Stimulated activated CD8-positive, alpha-beta memory T cell treated with anti-CD3 and anti-CD28 coated beads, Interleukin-15, amount 100 ng/mL, for 24 hours (primary cell): ENCODE measurements at places on chromosomes 12 and 14.

GRCh38 chr14:31090883-31091764 is 64.9 kb upstream of the STRN3 start:
- no peak for DNase-seq

GRCh38 chr12:127600211-127600610 is 666.8 kb upstream of the TMEM132C start:
- DNase-seq, result no peak

GRCh38 chr12:103241184-103241583 is 254.6 kb downstream of the C12orf42 start:
- DNase-seq, result no peak

DNA sequence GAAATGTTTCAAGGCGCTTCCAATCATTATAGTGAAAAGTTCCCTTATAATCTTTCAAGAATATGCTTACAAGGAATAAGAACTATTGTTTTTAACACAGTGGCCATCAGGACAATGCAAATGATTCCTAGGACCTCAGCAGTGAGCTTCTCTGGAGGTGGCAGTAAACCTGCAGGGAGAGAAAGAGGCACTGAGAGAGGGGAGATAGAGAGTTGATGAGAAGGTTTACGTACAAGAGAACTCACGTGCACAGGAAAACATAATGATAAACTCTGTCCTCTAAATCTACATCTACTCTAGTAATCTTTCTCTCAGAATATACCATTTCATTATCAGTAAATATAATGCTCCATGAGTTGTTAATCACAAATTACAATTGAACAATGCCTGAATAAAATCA is 715 bp downstream of the KLRC4 start:
- no peak for DNase-seq

GRCh38 chr12:1182069-1182468 is 191.0 kb downstream of the ERC1 start:
- DNase-seq, result no peak

GRCh38 chr12:10614056-10614370 is 604 bp upstream of the MAGOHB start:
- DNase-seq, result no peak

DNA sequence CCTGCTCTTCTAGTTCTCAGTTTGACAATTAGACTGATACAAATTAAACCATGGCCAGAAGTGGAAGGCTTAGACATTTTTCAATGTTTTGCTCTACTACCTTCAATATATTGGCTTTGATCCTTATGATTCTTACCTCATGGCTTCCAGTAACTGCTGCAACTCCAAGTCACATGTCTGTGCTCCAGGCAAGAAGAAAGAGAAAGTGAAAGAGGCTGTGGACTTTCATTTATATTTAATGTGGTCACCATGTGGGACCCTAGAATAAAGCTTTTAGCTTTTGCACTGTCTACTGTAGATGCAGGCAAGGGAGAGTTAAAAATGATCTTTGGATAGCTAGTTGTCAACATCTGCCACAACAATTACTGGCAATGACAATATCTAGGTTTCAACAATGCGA is 214.3 kb upstream of the PDE3A start:
- no peak for DNase-seq

DNA sequence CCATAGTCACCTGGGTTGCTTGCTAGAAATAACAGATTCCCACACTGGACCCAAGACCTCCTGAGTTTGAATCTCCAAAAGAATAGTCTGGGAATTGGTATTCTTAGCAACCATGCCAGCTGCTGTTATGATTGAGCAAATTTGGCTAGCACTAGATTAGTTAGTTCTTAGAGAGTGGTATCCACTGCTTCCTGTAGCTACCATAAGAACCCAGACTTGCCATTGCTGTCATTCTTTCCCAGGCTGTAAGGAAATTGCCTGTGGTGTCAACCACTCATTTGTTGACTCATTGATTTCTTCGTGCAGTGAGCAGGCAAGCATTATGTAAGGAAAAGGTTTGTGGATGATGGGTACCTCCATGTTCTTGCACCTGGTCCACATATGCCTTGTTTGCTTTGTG is 201.8 kb upstream of the RGS6 start:
- DNase-seq, result no peak

GRCh38 chr14:20400965-20401593 is 12.2 kb downstream of the TEP1 start:
- no peak for DNase-seq

GRCh38 chr12:110718222-110718908 is 24.3 kb downstream of the PPP1CC start:
- no peak for DNase-seq

- no peak for DNase-seq
Observed at GRCh38 chr12:71652656-71653055, 11.0 kb downstream of the ZFC3H1 start.

DNA sequence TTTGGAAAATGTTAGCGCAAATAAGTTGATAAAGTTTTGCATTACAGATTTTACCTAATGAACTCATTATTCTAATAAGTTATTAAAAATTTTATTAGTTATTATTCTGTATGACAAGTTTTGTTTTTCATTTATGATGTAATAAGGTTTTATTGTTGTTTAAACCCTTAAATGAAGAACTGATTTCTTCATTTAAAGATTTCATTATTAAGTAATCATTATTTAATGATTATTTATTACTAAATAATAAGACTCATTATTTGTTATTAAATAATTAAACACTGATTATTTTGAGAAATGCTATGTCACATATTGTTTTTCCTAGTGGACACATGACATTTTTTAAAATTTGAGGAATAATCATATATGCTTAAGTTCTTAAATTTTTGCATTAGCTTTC is 34.2 kb downstream of the USP15 start:
- DNase-seq, result no peak

GRCh38 chr12:12880537-12880936 is 10.8 kb upstream of the GPRC5A start:
- no peak for DNase-seq

GRCh38 chr14:105974902-105975301 is 448.5 kb downstream of the TMEM121 start:
- peak; percentile 37 for DNase-seq

- DNase-seq, result no peak
Observed at GRCh38 chr12:120886199-120887018, 17.7 kb downstream of the SPPL3 start.

- DNase-seq, result no peak
Observed at GRCh38 chr12:20055856-20056255, 312.5 kb upstream of the PDE3A start.

DNA sequence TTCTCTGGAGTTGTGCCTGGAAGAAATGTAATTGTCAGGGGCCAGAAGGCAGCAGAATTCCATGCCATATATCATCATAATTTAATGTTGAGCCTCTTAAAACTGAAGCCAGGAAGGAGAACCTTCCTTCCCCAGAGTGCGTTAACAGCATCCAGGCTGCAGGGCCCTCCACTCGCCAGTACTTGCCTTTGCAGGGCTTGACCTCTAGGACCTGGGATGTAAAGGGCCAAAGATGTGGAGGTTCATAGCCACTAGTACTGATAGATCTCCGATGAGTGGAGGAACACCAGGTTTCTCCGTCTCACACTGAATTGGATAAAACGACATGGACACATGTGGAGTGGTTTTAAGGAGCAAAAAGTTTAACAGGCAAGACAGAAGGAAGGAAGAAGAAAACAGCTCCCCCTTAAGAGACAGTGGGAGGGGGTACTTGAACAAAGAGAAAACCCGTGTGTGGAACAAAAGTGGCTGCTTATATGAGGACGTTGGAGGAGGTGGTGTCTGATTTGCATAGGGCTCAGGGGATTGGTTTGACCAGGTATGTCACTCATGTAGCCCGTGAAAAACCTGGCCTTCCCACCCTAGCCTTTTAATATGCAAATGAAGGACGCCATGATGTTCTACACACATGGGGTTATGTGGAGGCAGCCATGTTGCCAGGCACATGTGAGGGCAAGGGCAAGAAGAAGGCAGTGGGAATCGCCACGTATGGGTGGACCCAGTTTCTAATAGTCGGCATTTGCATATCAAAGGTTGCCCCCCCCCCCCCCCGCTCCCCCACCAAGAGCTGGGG is 38.8 kb upstream of the WSCD2 start:
- no peak for DNase-seq

- no peak for DNase-seq
Observed at GRCh38 chr12:100610666-100611430, 37.4 kb downstream of the GAS2L3 start.

GRCh38 chr14:105474483-105475268 is at the start of gene CRIP2:
Gene CRIP2 (plus strand): TSS chr14:105474821. CDS start chr14:105474863, 42 bp downstream.
- DNase-seq, result no peak

DNA sequence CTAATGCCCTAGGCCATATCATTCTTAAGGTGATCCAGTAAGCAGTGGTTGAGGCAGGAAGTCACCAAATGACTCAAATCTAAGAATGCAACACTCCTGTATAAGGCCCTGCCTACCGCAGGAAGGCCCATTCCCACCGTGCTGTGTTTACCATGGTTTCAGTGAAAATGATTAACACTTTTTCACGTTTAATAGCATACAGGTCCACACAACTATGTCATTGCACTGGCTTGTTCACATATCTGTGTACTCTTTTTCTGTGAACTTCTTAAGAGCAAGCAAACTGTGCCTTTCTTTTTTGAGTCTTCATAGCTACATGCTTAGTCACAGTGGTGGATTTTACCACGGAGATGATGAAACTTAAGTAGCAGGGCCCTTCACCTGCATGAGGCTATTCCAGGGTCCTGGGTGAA is 214.9 kb downstream of the CNTN1 start:
- no peak for DNase-seq

GRCh38 chr14:32009976-32010581 is 67.0 kb upstream of the ARHGAP5 start:
- no peak for DNase-seq

DNA sequence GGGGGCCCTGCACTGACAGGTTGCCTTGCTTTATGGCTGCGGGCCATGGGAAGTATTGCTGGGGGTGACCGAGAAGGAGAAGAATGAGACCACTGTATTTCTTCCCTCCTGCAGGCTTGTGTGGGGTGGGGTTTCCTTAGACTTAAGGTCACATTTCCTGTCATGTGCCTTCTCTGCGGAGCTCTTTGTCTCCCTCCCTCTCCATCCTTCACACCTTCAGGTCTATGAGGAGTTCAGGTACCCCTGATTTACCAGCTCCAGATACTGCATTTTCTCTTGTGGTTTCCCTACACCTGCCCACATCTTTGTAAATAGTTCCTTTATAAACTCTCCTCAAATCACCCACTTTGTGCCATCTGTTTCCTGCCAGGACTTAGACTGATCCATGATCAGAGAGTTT is 3.6 kb downstream of the FNTB start:
- DNase-seq, result no peak

GRCh38 chr12:31216479-31216878 is 109.5 kb downstream of the SINHCAF start:
- DNase-seq, result no peak

DNA sequence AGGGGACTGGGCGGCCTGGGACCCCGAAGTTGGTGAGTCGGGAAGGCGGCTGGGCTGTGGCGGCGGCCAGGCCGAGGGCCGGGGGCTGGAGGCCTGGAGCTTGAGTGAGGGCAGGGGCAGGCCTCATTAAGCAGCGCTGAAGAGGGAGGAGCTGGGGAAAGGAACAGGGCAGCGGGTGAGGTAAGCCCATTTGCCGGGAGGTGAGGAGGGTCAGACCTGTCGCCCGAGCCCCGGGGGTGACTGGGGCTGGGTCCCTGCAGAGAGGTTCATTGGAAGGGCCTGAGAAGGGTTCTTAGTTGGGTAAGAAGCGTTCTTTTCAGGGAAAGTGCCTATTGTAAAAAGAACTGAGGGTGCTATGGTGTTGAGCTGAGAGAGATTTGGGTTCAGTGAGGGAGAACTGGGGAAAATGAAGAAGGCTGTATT is 441 bp downstream of the RAB5B start:
- no peak for DNase-seq

DNA sequence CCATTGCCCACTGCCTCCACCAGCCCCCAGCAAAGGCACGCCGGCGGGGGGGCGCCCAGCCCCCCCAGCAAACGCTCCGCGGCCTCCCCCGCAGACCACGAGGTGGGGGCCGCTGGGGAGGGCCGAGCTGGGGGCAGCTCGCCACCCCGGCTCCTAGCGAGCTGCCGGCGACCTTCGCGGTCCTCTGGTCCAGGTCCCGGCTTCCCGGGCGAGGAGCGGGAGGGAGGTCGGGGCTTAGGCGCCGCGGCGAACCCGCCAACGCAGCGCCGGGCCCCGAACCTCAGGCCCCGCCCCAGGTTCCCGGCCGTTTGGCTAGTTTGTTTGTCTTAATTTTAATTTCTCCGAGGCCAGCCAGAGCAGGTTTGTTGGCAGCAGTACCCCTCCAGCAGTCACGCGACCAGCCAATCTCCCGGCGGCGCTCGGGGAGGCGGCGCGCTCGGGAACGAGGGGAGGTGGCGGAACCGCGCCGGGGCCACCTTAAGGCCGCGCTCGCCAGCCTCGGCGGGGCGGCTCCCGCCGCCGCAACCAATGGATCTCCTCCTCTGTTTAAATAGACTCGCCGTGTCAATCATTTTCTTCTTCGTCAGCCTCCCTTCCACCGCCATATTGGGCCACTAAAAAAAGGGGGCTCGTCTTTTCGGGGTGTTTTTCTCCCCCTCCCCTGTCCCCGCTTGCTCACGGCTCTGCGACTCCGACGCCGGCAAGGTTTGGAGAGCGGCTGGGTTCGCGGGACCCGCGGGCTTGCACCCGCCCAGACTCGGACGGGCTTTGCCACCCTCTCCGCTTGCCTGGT is at the start of gene CDKN1B:
Gene CDKN1B, plus strand, starts transcription at position 576 of the 793 bp plus-strand sequence. CDS start 472 bp downstream, outside the sequence.
- DNase-seq, result no peak

DNA sequence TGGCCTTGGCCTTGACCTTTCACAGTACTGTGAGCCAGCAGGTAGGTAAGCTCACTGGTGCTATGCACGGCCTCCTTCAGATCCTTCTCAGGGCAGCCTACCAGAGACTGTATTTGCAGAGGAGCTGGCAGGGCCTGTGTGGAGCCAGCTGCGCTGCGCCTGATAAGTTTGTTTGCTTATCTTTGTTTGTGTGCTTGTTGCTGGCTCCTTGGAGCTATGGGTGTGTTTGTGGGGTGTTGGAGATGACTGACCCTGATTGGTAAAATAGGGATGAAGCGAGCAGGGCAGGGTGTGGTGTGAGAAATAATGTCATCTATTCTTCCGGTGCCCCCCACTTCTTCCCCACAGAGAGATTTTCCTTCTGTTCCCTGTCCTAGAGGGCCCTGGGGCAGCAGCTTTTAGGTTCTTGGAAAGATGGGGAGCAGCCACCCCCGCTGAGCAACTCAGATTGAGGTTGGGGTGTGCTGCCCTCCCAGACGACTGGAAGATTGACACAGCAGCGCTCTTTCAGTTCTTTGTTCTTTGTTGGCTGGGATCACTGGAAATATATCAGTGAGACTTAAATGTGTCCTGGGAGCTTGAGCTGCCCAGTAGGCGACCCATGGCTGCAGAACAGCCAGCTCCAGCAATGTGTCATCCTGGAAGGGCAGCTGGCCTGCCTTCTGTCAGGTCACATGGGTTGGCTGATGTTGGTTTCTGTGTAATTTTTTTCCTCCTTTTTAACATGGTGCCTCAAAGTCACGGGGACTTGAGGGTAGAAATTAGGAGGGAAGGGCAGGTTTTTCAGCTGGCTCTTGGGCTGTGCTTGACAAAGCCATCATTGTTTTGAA is 19.6 kb downstream of the MLXIP start:
- no peak for DNase-seq
